Spleen (tissue), 13 donors: ENCODE measurements at places on chromosomes 5 and 9. TPM values are rescaled to one million over a fixed set of nuclear protein-coding genes. Genes with fewer than 3 reads are reported as not detected.

The PPP6C gene
- 33.1 TPM for total RNA-seq

The PCDHB16 gene
- 2.0 TPM for total RNA-seq

DNA sequence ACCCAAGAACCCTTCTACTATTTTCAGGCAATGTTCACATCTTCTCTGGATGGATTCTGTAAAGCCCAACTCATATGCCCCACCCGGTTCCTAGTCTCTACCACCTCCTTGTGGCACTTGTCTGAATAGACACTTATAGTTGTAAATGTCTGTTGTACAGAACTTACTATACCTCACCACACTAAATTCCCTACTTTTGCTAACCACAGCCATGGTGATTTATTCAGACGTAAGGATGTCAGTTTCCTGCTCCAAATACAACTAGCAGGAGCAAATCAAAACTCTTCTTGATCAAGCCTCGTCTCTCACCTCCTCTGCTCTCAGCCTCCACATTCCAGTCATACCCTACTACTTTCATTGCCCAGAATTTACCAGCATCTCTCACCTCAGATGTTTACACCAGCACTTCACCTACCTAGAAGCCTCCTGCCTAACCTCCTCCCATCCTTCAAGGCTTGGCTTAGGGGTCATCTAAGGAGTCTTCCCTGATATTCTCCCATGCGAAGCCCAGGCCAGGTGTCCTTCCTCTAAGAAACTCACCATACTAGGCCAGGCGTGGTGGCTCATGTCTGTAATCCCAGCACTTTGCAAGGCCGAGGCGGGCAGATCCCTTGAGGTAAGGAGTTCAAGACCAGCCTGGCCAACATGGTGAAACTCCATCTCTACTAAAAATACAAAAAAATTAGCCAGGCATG is 75.5 kb downstream of the MAPKAP1 start:
- no peaks in the 10 kb centered on the region for H3K27me3 ChIP-seq
- H3K36me3 ChIP-seq: no peaks in the 10 kb centered on the region
- H3K27ac ChIP-seq: peak overlapping the region; percentile 78
- peaks cover 48% of the 10 kb centered on the region for H3K4me1 ChIP-seq
- DNase-seq: no peak

- no peaks in the 10 kb centered on the region for H3K36me3 ChIP-seq
- no peak overlapping the region for H3K4me3 ChIP-seq
- DNase-seq: no peak
- peaks cover 30% of the 10 kb centered on the region for H3K4me1 ChIP-seq
- H3K27ac ChIP-seq: no peak overlapping the region
Measured at GRCh38 chr5:75568202-75568601, 43.1 kb upstream of the ANKDD1B start.

DNA sequence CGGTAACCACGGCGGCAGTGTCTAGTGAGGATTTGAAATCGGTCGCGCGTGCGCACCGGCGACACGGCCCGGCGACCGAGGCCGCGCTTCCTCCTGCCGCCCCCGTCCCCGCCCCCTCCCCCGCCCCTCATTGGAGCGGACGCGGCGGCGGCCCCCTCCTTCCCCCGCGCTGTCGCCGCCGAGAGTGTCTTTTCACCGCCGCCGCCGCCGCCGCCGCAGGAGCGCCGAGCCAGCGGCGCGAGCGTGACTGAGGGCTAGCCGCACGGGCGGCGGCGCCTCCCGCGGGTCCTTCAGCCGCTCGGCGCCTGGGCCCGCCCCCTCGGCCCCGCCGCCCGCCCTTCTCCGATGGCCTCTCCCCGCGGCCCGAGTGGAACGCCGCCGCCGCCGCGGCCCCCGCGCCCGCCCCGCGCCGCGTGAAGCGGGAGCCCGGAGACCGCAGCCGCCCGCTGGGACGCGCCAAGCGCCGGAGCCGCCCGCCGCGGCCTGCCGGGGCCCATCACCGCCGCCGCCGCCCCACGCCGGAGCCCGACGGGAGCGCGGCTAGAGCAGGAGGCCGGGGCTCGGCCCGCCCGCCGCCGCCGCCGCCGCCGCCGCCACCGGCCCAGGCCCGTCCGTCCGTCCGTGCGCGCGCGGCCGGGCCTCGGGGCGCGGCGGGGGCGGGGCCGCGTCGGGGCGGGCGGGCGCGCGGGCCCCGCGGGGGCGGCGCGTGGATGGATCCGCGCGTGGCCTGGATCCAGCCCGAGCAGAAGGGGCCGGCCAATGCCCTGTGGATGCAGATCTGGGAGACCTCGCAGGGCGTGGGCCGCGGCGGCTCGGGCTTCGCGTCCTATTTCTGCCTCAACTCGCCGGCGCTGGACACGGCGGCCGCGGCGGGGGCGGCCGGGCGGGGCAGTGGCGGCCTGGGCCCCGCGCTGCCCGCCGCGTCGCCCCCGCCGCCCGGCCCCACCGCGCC is at the start of gene TENT4A:
Gene TENT4A, plus strand, starts transcription at position 159 of the 952 bp plus-strand sequence. Its CDS starts 552 bp downstream, at position 711.
- no peaks in the 10 kb centered on the region for H3K27me3 ChIP-seq
- peak; percentile 93 for DNase-seq
- H3K27ac ChIP-seq: peak within 1 kb of the TSS; percentile 99
- peaks cover 33% of the 10 kb centered on the region for H3K4me1 ChIP-seq
- H3K4me3 ChIP-seq: peak within 1 kb of the TSS; percentile 84
- no peaks in the 10 kb centered on the region for H3K36me3 ChIP-seq

GRCh38 chr5:131406975-131407638 is 143.3 kb downstream of the CDC42SE2 start:
- H3K4me1 ChIP-seq: no peaks in the 10 kb centered on the region
- H3K27ac ChIP-seq: no peak overlapping the region
- no peak for DNase-seq
- H3K4me3 ChIP-seq: no peak overlapping the region

- H3K27me3 ChIP-seq: no peaks in the 10 kb centered on the region
- DNase-seq: no peak
- H3K4me1 ChIP-seq: no peaks in the 10 kb centered on the region
- H3K4me3 ChIP-seq: no peak overlapping the region
- no peak overlapping the region for H3K27ac ChIP-seq
- H3K36me3 ChIP-seq: no peaks in the 10 kb centered on the region
Measured at GRCh38 chr5:17180864-17181723, 36.3 kb upstream of the BASP1 start.
